ENCODE measurements at places on chromosomes 12 and 14.

DNA sequence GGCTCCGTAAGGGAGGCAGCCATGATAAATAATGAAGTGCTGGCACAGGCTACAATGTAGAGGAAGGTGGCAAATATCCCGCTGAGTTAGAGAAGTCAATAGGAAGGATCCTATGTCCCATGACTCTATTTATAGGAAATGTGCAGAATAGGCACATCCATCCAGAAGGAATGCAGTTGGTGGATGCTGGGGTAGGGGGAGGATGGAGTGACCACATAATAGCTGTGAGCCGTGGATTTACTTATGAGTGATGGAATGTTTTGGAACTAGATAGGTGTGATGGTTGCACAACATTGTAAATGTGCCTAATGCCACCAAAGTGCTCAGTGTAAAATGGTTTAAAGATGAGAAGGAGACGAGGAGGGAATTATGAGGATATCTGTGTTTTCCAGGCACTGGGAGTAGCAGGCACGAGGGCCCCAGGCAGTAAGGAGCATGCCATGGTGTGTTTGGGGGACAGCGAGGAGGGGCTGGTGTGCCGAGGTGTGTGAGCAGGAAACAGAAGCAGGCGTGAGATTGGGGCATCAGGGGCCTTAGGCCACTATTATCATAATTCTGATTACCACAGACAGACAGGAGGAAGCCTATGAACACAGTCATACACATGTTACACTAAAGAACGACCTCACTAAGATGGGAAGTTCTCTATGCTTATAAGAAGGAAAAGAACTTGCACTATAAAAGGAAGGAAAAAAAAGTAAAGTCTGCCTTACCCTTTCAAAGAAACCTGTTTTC is 837.3 kb upstream of the TMEM132C start:
- no peak for DNase-seq

GRCh38 chr14:68569970-68570409 is 222.9 kb downstream of the ZFP36L1 start:
- no peak for DNase-seq

- no peak for DNase-seq
Measured at GRCh38 chr14:45658226-45658916, 405.4 kb upstream of the MIS18BP1 start.

DNA sequence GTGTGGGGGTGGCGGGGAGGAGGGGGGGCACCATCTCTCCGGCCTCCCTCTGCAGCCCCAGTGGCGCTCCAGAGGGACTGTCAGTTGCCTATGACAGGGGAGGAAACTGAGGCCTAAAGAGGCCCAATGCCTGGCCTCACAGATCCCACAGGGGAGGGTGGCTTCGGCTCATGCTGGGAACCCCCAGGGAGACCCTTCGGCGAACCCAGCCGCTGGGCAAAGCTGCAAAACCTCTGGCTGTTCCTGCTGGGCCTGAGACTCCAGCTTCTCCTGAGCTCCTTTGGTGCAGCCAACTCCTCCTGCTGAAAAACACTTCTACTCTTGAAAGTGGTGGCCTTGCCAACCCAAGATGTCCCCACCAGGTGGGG is 170.1 kb upstream of the RTL1 start:
- no peak for DNase-seq

DNA sequence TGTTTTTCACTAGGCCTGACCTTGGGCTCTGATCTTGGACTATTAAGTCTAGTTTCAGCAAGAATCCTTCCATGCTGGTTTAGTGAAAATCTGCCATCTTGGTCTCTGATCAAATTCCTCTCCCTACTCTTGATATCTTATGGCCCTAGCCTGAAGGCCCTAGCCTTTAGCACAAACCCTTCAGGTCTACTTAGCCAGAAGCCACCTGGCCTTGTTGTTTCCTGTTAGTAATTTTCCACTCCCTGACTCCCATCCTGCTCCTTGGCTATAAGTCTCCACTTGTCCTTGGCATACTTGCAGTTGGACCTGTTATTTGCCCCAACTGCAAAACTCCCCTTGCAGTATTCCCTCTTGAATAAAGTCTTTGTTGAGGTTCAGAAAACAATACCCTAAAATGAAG is 241.4 kb downstream of the ADAMTS20 start:
- DNase-seq = no peak

- DNase-seq = no peak
Measured at GRCh38 chr14:54568821-54569595, 2.1 kb downstream of the SAMD4A start.

DNA sequence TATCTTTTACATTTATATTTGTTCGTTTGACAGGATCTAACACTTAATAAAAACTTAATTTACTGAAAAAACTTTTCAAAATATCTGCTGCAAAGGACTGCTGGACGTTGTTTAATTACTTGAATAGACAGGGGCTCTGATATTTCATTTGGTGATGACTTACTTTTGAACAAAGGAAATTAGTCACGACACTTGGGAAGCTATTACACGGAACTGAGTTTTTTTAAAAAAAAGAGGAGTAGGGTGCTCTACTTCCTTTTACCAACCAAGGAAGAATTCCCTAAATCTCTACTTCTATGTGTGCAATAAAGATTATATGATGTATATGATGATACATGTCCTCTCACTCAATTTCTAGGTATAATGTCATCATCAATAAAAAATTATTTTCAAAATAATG is 4.7 kb downstream of the FGD6 start:
- no peak for DNase-seq

- DNase-seq = no peak
Measured at GRCh38 chr14:67228325-67228984, 12.8 kb upstream of the PALS1 start.

DNA sequence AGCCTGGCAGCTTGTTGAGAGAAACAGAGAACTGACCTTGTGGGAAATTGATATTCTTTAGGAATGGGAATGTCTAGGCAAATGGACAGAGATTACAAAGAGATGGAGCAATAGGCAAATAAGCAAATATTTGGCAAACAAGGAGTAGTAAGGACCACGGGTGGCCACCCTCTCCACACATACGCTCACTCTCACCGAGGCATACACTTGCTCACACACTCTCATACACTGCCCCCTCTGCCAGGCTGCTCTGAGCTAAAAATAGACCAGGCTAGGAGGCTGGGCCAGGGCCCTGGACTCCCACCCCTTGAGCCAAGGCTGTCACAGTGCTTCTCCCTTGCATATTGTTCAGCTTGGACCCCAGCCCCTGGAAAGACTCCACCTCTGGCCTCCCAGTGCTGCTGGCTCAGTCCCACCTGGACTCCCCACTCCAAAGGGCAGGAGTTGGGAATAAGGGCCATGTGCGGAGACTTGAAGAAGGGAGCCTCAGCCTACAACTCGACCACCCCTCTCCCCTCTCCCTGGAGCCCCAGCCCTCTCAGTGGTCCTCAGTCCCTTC is 1.1 kb downstream of the PPP1R1A start:
- DNase-seq = no peak

GRCh38 chr12:108689314-108690190 is 41.8 kb downstream of the CORO1C start:
- peak; percentile 51 for DNase-seq

DNA sequence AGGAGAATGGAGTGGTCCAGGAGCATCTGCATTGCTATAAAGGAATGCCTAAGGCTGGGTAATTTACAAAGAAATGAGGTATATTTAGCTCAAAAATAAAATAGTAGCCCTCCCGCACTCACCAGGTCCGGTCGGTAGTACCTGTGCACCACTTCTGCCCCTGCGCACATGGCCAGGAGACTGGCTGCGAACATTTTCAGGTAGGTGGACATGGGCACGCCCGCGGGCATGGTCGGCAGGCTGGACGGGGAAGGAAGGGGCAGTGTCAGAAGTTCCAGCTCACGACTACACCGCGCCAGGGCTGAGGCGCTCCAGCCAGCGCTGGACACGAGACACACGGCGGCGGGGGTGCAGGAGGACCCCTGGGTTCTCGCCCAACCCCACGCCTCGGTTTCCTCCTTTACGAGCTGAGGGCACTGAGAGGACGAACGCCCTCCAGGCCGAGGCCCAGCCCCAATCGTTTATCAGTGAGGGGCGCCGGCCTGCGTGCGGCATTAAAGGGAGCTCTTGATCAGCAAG is 9.1 kb upstream of the TDG start:
- DNase-seq = peak; percentile 29

GRCh38 chr14:103713304-103714062 is 1.8 kb downstream of the XRCC3 start:
- no peak for DNase-seq

GRCh38 chr12:29741342-29742241 is 42.1 kb downstream of the TMTC1 start:
- no peak for DNase-seq

GRCh38 chr14:31774567-31774966 is 213.4 kb downstream of the NUBPL start:
- DNase-seq = no peak

DNA sequence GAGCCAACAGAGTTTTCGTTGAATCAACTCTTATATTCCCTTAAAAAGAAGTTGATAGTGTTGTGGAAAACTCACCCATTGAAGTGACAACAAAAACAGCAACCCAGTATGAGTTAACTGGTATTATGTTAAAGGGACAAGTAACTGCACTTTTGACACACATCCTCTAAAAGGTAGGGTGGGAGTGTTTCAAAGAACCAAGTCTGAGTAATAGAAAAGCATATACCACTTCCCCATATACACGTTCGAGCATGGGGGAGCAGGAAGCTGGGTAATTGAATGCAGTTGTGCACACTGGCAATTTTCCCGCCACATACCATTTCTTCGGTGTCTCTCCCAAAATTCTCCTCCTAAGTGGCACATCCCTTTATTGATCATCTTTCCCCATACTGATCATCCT is 31.5 kb downstream of the IFNG-AS1 start:
- no peak for DNase-seq

GRCh38 chr12:98453070-98453469 is 62.3 kb upstream of the TMPO start:
- DNase-seq = peak; percentile 16

GRCh38 chr12:31951939-31952338 is 7.3 kb upstream of the RESF1 start:
- no peak for DNase-seq

DNA sequence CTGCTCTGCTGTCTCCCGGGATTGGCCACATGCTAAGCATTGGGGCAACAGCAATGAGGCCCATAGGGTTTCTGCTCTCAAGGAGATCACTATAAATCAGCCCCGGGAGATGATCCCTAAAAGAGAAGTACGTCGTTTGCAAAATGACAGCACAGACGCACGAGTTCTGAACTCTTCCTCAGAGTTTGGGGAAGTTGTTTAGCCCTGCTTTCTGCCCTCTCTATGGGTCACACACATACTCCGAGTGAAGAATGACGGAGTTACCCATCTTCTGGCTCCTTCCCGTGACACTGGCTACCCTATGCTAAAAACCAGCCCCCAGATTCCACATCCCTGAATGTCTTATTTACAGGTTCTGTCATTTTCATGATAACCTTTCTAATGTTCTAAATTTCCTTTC is 258.0 kb upstream of the PLEKHG7 start:
- DNase-seq = no peak

DNA sequence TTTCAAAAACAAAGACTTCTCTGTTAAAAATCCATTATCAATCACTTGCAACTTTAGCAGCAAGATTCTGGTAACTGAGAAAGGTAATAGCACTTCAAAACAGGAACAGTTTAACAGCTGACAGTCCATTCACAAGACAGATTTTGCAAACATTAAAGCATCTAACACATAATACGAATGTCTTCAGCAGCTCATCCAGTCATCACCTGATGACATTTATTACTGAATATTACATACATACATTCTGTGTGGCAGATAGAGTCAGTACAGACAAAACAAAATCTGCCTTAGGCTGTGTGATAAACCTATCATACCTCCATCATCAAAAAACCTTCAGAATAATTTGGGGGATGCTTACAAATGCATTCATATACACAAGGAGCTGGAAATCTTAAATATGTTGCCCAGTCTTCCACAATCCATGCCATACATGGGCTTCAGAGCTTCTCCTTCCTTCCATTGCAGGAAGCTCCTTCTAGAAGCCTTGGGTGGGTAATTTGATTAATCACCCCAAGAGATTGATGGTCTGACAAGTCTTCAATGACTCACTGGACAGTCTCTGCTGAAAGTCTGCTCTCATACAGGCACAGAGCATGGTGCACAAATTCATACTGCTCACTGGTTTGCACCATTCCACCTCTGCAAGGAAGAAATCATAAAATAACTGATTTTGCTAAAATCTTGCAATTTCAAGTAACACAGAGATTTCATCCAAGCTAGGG is 1.6 kb upstream of the PTPRB start:
- DNase-seq = no peak

- no peak for DNase-seq
Measured at GRCh38 chr12:116155383-116155782, 122.1 kb downstream of the MED13L start.

DNA sequence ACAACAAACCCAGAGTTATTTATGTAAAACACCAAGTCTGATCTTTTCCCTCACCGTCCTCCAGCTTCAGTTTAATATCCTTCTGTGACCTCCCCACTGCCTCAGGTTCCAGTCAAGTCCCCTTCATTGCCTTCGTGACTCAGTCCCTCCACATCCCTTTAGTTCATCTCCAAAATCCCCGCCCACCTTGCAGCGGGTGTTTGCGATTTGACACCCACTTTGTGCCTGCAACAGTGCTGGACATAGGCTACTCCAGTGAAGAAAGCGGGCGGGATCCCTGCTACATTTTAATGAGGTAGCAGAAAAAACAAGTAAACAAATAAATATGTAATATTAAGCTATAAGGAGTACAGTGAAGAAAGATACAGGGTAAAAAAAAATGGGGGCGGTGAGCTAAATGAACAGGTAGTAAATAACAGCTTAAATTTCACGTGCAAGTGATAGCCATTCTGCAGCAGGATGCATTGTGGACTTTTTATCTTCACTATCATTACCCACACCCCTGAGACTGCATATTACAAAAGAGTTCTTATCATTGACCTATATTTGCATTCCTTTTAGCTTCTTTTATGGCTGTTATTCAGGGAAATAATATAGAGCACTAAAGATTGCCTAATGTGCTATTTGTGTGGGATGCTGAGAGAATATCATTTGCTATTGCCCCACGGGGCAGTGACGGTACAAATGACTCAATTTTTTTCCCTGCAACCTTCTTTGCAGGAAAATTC is 222.8 kb upstream of the NUDT4 start:
- no peak for DNase-seq

DNA sequence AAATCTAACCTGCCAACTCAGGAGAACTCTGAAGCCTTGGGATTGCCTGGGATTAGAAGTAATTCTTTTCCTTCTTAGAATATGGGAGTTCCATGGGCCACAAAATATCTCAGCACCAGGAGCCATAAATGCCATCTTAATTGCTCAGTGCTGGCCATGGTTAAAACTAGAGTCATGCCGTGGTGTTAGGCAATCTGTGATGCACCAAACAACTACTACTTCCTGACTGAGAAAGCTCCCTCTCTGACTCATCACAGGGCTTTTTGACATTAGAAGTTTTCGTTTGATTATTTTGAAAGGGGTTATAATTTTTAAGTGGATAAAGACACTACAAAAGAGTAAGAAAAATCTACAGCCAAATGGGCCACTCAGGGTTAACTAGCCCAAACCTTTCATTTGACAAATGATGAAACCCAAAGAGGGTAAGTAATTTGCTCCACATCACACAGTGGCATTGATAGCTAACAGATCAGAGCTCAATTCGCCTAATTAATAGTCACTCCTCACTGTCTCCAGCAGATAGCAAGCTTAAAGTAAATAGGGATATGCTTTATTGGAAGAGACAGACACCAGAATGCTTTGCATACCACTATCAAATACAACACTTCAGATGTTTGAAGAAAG is 377.3 kb downstream of the EMP1 start:
- DNase-seq = no peak

All from stimulated activated CD4-positive, alpha-beta T cell treated with anti-CD3 and anti-CD28 coated beads, Interleukin-2, amount 100 ng/mL, for 24 hours (primary cell).